ENCODE measurements at places on chromosomes 5 and 9. TPM values are rescaled to one million over a fixed set of nuclear protein-coding genes. Genes with fewer than 3 reads are reported as not detected.

FOXI1 gene
- total RNA-seq = not detected

C9 gene
- 0.27 TPM for total RNA-seq

WHRN gene
- 6.2 TPM for total RNA-seq

PELO gene
- 31.5 TPM for total RNA-seq

MLANA gene
- total RNA-seq = not detected

DNA sequence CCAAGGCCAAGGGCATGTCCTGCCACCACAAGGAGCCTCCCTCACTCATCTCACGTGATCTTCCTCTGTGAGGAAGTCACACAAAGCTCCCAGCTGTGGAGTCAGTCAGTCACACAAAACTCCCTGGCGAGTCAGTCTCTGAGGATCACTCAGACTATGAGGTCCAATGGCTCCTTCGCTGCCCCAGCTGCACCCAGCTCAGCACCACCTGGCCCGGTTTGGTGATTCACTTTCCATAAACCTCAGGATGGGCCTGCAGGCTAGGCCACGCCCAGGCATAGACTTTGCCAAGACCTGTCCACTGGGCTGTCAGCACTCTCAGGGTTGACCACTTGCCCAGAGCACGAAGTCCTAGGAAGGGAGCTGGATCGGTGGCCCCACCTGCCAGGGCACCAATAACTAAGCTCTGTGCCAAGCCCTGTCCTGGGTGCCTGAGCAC lies 233.8 kb downstream of the HSPA4 start:
- DNase-seq = no peak

DNA sequence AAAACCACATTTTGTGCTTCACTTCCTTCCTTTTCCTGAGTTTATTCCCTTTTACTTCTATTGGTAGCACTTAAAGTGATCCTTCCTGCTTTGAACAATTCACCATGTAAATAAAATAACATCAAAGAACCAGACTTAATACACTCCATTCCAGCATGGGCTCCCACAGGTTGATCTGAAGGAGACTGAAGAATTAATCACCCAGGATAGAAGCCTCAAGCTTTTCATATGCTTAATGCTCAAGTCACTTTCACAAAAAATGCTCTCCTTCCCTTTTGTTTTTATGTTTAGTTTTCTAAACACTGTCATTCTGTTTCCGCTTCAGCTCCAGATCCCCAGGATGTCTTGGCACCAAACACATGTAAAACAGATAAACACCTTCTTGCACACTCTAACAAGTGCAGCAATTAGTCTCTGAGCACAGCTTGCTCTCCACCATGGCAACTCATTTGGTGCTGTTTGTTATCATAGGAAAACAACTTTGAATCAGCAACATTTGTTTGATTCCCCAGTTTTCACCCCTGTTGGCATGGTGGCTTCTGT lies 37.0 kb downstream of the DMRTA1 start:
- DNase-seq = no peak

- no peak for DNase-seq
Measured at GRCh38 chr5:96885518-96886338, 9.4 kb downstream of the ERAP2 start.

DNA sequence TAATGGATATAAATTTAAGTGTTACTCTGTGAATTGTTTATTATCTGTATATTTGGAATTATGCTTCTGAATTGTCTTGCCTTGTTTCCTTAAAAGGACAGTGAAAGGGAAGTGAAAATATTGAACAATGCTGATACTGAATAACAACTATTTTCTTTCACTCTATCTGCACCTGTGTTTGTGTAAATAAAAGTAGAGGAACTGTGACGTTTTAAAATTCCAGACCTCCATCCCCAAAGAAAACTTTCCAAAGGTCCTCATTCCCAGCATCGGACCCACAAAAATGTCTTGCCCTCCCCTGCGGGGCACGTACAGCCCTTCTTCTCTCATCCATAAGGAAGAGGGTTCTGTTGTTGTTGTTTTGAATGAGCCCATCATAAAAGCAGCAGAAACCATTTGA lies 100.0 kb downstream of the NLN start:
- no peak for DNase-seq

- DNase-seq = no peak
Measured at GRCh38 chr9:113650207-113651131, 186.9 kb downstream of the RGS3 start.

- no peak for DNase-seq
Measured at GRCh38 chr9:101566904-101567724, 27.7 kb downstream of the PPP3R2 start.

DNA sequence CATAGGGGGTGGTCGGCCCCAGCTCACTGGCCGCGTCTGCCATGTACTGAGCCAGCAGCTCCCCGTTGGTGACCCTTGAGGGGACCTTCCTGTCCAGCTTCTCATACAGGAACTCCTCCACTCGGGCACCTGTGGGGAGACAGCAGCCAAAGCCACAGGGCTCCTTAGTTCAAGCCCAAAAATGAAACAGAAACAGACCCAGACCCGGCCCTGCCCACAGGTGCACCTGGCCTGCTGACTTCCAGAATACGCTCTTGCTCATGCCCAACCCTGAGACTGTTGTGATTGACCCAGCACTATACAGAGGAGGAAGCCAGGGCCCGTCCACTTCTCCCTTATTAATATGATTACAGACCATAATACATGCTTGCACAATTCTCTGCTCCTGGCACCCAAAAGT lies 7.0 kb downstream of the SH3GLB2 start:
- no peak for DNase-seq

- no peak for DNase-seq
Measured at GRCh38 chr5:159702826-159703225, 213.5 kb upstream of the ADRA1B start.

- no peak for DNase-seq
Measured at GRCh38 chr5:113735751-113736150, 222.3 kb downstream of the YTHDC2 start.

DNA sequence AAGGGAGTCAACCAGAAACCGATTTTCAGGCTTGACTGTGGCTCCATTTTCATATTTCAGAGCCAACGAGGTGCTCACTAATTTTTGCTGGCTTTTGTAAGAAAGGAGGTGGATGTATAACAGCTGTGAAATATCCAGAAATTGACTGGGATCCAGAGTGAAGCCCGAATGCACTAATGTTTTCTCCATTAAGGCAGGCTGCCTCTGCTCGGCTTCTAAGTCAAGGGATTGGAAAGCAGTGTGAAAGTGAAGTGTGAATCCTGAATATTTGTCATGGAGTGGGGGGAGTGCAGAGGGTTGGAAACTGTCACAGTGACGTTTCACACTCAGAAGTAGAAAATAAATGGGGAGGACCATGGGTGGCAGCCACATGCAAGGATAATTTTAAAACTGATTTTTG lies 237.4 kb downstream of the GOLPH3 start:
- no peak for DNase-seq

DNA sequence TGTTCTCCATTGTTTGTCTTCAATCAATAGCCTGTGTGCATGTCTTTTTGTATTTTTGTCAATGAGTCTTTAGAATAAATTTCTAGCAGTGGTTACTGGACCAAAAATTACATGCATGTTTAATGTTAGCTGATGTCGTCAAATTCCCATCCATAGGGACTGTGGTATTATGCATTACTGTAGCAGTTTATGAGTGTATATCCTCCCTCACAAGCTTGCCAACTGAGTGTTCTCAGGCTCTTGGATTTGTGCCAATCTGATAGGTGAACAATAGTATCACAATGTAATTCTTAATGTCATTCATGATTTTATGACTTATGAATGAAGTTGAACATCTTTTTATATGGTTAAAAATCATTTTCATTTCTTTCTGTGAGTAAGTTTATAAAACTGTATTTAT lies 13.0 kb downstream of the SNX24 start:
- no peak for DNase-seq

Measured in lower lobe of right lung (tissue), 2 donors.